Suppressor macrophage treated with lipopolysaccharide for 4 hours (primary cell): ENCODE measurements at places on chromosomes 16 and 17.

DNA sequence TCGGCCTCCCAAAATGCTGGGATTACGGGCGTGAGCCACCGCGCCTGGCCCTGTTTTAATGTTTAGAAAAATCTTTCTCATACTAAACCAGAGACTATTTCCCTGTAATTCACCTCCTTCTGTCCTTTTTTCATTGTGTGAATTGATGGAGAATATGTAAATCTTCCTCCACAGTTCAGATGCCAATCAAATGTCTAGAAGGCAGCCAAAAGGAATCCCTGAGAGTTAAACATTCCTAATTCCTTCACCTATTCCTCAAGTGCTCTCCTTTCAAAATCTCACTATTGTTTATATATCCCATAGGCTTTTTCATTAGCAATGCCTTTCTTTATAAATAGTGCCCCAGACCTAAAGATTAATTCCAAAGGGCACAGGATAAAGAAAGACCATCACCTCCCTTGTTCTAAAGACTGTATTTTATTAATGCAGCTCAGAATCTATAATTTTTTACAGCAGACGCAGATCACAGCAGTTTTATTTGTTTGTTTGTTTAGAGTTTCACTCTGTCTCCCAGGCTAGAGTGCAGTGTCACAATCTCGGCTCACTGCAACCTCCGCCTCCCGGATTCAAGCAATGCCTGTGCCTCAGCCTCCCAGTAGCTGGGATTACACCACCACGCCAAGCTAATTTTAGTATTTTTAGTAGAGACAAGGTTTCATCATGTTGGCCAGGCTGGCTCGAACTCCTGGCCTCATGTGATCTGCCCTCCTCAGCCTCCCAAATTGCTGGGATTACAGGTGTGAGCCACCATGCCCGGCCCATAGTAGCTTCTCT is 30.5 kb downstream of the COPZ2 start:
- DNase-seq: peak; percentile 56

DNA sequence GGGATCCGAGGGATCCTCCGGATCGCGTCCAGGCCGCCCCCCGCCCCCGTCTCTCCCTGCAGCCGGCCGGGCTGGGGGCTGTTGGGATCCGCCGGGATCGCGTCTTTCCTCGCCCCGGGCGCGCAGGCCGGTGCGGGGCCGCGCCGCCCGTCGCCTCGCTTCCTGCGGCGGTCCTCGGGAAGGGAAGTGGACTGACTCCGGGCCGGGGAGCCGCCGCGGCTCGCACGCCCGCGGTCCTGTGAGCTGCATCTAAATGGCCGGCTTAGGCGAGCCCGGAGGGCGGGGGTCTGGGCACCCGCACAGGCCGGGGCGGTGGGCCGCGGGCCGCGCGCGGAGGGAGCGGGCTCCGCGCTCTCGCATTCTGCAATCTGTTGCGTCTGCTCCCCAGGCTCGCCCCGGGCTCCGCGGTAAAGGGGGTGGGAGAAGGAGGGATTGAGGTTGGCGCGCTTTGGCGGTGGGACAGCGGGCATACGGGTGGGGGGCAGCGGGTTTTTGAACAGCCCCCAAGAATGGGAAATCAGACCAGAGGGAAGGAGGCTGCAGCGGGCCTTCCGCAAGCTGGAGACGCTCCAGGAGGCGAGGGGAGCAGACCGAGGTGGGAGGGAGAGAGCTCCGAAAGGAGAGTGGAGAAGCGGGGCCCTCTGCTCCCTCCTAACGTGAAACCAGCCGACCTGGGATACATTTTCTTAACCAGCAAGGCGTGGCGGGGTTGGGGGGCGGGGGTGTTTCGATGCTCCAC is 2.2 kb downstream of the TMEM132E start:
- DNase-seq: peak; percentile 14

- DNase-seq: no peak
These were observed 772 bp downstream of the PFAS start for GRCh38 chr17:8249621-8250500.

DNA sequence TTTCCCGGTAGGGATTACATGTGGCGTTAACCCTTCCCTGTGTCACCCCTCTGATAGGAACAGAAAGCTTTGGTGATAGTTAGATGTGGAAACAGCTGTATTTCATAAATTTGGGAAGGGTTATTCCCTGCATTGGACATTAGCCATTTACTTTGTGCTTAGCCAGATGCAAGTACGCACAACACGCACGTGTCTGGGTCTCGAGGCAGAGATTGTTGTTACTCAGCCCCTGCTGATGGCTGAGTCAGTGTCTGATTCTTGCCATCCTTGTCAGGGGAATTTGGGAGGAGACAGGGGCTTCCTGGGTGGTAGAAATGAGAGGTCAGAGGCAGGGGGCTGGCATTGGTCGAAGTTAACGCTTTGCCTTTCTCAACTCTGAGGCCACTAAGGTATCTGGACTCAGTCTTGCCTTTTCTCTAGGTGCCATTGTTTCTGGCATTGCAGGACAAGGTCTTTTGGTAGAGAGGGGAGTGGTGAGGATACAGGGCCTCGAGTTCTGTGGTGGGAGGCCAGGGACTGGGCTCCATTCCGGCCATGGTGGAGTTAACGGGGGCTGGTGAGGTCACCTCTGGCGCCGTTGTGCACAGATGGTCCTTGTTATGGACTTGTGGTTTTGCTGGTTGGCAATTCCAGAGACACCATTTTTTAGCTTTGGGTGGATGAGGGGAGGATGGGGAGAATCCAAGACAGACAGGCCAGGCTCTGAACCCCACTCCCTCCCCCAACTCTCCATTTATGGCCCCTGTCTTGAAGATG is 8.2 kb downstream of the MMP2 start:
- DNase-seq: no peak

DNA sequence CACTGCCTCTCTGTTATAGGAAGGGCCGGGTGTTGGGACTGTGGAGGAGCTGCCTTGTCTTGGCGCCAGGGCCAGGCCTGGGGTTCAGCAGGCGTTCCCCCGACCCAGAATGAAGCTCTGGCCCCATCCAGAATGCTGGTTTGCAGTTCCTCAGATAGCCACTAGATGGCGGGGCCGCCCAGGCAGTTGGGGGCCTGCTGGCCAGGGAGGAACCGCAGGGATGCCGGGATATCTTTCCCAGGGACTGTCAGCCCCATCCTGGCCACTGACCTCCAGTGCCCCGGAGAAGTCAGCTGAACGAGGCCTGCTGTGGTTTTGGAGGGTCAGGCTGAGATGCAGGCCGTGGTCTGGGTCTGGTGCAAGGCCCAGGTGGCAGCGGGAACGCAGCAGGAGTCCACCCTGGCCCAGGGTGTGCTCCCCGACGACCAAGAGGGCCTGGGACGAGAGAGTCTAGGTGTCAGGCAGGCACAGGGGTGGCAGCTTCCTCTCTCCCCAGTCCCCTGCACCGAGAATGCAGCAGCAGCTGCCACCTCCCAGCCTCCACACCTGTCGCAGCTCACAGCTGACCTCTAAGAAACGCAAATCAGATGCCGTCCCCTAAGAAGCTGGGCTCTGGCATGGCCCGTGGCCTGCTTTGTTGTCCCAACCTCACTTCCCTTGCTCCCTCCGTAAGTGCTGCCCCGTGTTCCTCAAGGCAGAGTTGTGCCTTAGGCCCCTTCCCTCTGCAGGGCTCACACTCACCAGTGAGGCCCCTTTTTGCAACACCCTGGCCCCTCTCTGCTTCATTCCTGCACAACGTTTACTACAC is 51.2 kb downstream of the RMI2 start:
- DNase-seq: peak; percentile 79

DNA sequence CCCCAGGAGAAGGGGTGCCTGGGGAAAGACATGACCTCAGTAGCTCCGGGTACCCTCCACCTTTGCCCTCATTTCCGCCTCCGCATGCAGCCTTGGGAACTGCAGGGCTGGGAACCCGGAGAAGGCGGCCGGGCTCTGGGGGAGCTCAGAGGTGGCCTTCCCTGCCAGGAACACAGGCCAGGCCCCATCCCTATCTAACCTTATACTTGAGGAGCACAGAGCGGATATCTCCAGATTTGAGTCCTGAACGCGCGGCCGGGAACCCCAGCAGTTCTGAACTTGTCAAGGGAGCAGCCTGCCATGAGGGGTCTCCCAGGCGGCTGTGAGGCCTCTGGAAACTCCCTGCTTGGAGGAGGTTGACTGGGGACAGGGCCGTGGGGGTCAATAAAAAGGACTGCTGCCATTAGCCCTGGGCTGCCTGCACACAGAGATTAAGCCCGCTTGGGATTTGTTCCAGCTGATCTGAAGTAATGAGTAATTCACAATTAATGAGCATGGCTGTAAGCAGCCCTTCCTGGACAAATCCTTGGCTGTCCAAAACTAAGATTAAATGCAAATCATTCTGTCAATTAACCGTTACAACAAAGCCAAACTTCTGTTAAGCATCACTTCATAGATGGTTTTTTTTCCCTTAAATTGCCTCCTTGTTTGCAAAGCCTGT is 26.3 kb upstream of the METRNL start:
- DNase-seq: no peak

DNA sequence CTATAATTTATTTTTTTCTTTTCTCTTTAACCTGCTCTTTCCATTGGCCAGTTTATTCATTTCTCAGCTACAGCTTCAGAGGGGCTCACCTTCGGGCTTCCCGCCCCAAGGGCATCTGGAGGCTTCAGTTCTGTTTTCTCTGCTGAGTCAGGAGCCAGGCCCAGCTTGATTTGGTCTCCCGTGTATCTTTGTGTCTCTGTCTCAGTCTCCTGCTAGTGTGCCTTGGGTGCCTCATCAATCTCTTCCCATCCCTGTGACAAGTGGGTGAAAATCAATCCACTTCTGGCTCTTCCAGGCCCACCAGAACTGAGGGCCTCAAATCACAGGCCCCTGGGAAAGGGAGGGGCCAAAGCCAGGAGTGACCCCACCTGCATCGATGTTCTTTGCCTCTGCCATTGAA is 72.1 kb downstream of the CCDC182 start:
- no peak for DNase-seq

DNA sequence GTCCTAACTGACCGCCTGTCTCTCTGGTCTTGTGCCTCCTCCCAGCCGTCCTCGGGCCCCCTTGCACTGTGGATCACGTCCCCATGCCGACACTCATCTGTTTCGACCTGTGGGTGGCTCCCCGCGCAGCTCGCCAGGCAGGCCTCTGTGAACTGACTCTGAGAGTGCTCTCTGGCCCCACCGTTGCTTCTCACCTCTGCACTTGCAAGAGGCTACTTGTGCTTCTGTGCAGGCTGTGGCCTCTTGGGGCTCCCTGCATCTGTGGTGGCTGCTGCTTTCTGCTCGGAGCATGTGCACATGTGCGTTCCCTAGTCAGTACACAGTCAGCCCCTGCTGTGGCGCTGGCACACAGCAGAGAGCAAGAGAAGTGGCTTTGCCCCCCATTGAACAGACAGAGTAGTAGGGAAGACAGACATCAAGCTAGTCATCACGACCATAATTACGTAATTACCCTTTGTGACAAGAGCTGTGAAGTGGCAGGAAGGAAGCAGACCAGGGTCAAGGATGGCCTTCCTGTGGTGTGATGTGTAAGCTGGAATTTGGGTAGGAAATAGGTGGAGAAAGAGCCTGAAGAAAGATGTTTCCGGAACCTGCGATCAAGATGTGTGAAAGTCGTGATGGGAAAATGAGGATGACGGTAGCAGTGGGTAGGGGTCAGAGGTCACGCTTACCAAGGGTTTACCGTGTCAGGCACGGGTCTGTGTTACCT is 256.0 kb upstream of the CACNG5 start:
- no peak for DNase-seq
